ENCODE measurements at places on chromosomes 12 and 14. TPM values are rescaled to one million over a fixed set of nuclear protein-coding genes. Genes with fewer than 3 reads are reported as not detected.

KRT2 gene
- not detected for total RNA-seq

BAZ1A gene
- total RNA-seq = 21.9 TPM

NRL gene
- total RNA-seq = 0.79 TPM

GPR65 gene
- 0.12 TPM for total RNA-seq

SIRT4 gene
- 0.79 TPM for total RNA-seq

All from aortic smooth muscle cell (primary cell).